ENCODE measurements at places on chromosomes 12 and 14.

DNA sequence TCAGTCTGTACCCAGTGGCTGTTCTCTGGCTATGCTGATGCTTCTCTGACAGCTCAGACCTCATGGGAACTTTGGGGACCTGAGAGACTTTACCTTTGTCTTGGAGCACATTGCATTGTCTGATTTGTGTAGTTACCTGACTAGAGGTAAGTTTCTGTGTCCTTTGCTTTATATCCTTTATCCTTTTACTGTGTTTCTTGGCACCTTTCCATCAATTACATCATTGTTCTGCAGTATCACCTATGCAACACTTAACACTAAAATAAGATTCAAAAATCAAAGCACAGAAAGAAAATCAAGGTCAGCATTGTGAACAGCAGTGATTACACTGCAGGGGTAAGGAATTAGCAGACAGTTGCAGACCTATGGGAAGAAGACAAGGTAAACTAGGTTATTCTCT lies 43.8 kb downstream of the SLC35F4 start:
- DNase-seq = no peak

GRCh38 chr14:70886421-70887206 lies 20.6 kb upstream of the PCNX1 start:
- peak; percentile 51 for DNase-seq

DNA sequence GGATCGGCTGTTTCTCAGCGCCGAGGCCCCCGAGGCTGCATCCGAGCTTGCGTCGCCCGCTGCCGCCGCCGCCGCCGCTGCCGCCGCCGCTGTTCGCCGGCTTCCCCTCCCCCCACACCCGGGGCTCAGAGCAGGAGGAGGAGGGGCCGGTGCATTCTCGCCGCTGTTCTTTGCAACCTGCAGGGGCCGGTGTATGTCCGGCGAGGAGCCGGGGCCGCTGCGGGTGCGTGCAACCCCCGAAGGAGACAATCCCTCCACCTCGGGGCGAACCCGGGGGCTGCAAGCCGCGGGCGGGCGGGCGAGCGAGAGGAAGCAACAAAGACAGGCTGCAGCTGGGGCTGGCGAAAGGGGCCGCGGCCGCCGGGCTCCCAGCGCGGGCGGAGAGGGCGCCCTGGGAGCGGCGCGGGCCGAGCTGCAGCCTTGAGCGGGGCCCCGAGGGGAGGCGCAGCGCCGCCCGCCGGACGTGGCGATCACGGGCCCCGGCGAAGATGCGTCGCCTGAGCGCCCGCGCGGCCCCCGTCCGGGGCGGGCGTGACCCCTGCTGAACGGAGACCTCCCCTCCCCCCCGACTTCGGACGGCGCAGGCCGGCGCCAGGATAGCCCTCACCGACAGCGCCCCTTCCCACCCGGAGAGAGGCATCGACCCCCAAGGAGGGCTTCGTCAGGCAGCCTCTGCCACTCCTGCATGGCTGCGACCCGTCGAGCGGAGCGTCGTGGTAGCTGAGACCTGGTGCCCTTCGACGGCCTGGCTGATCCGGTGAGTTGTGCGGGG lies 702 bp downstream of the FAM222A start:
- DNase-seq = peak; percentile 62

- no peak for DNase-seq
Measured at GRCh38 chr14:25041484-25041883, 8.5 kb downstream of the STXBP6 start.

GRCh38 chr12:43815416-43815815 lies 9.3 kb upstream of the TWF1 start:
- no peak for DNase-seq

DNA sequence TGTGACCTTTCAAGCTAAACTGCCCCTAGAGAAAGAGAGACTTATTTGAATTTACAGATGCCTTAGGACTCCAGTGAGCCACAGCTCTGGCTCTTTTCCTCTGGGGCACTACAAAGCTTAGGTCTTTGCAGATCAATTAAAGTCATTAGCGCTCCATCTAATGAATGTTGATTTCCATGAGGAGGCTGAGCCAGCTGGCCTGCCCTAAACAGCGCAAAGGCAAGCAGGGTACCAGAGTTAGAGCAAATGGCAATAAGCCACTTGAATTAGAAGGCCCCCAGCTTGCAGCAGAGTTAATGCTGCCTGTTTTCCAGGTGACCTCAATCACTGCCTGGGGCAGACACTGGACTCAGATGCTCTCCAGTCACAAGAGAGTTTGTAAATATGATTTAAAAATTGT lies 695.3 kb downstream of the DIO2 start:
- no peak for DNase-seq

- DNase-seq = peak; percentile 3
Measured at GRCh38 chr12:11171969-11172675, 1.1 kb downstream of the SMIM10L1 start.

GRCh38 chr14:37197421-37198272 lies at the start of gene MIPOL1:
Gene MIPOL1 (plus strand): TSS chr14:37197937. CDS start chr14:37247889, 49,952 bp downstream.
- DNase-seq = peak; percentile 47
